ENCODE measurements at places on chromosomes 2 and 18. TPM values are rescaled to one million over a fixed set of nuclear protein-coding genes. Genes with fewer than 3 reads are reported as not detected.

GRCh38 chr18:77207540-77207939, 42.1 kb upstream of the GALR1 start:
- DNase-seq = peak; percentile 47

GRCh38 chr2:181992776-181993175, 7.1 kb downstream of the PPP1R1C start:
- no peak for DNase-seq

RNF144A gene
- total RNA-seq = 89.6 TPM

GRCh38 chr2:104790100-104790811, 63.7 kb upstream of the POU3F3 start:
- no peak for DNase-seq

APOB gene
- total RNA-seq = not detected

GRCh38 chr18:7104649-7105048, 12.9 kb downstream of the LAMA1 start:
- no peak for DNase-seq

PLEKHM3 gene
- total RNA-seq = 6.7 TPM

DNA sequence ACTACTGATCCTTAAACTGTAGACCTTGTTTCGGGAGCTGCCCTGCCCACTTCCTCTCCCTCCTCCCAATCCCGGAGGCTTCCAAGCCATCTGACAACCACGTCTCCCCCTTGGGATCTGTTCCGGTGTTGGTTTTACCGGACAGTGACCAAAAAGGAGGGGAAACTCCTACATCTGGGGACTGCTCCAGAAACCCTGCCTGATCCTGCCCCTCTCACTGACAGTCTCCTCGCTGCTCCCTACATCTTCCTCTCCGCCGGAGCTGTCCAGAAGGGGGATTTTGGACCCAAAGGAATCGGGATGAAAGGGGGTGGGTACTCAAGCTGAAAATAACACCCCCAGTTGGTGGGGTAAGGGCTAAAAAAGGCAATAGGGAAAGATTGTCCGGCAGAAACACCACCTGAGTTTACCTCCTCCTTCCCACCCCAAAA, 1.5 kb downstream of the INO80D start:
- DNase-seq = peak; percentile 19

- no peak for DNase-seq
Measured at GRCh38 chr2:212596276-212596675, 57.7 kb upstream of the ERBB4 start.

DNA sequence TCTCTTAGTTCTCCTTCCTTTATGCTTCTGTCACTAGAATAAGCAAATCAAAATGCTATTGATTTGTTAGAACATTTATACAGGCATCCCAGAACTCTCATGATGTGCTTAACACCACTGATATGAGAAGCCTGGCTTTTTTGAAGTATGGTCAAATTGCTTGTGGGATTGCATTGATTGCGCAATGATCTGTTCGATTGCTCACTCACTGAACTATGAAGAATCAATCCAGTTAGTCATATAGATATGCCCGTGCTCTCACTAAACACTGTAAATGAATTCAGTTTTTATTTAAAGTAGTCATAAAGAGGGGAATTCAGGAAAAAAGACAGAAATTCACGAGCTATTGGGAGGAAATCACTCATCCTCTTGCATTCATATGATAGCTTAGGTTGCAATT, 1237.8 kb downstream of the SUCLG1 start:
- no peak for DNase-seq

GRCh38 chr2:171404261-171404660, 29.5 kb downstream of the METTL8 start:
- no peak for DNase-seq

GRCh38 chr18:31102025-31102684, at the start of gene DSC2:
Gene DSC2 (minus strand): TSS chr18:31102421. CDS start chr18:31101971, 450 bp downstream.
- DNase-seq = no peak

- DNase-seq = no peak
Measured at GRCh38 chr2:162732946-162733698, 105.4 kb downstream of the KCNH7 start.

GPR39 gene
- not detected for total RNA-seq

MALL gene
- 0.19 TPM for total RNA-seq

CDK15 gene
- not detected for total RNA-seq

GRCh38 chr2:157324331-157324843, 1.2 kb downstream of the ERMN start:
- no peak for DNase-seq

KYNU gene
- total RNA-seq = not detected

DNA sequence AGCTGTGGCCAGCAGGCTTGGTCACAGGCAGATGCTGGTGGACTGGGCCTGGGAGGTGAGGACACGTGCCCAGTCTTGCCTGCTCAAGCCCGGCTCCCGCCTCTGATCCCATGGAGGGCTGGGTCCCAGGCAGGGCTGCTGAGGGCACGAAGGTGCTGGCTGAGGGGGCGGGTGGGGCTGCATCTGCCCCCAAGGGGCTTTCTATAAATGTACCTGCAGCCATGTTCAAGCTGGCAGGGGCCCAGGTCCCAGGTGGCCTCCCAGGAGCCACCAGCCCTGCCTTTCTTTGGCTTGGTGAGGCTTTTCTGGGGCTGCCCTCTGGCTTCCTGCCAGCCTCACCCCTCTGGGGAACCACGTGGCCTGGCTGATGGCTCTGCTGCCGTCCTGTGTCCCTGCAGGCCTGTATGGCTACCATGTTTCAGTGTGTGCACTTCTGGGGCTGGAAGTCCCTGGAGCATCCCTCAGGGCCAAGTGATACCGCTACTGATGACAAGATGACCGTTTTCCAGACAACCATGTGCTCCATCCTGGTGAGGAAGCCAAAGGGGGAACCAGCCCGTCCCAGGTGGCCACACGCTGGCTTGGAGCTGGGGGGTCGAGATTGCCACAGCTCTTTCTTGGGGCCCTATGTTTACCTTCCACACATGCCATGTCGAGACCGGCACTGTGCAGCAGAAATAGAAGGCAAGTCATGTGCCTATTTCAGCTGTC, 23.2 kb downstream of the HJURP start:
- no peak for DNase-seq

- DNase-seq = no peak
Measured at GRCh38 chr18:28669165-28669564, 492.2 kb upstream of the CDH2 start.

DNA sequence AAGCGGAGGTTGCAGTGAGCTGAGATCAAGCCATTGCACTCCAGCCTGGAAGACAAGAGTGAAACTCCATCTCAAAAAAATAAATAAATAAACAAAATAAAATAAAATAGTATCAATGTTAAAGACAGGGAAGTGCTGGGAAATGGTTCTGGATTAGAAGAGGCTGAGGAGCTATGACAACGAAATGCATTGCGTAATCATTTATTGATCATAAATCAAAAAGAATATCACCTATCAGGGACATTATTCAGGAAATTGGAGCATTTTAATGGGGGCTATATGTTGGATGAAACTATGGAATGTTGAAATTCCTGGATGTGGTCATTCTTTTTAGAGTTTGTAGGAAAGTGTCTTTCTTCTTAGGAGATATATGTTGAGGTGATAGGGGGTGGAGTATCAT, 30.9 kb upstream of the MTA3 start:
- DNase-seq = no peak

CYB5A gene
- 32.3 TPM for total RNA-seq

DNA sequence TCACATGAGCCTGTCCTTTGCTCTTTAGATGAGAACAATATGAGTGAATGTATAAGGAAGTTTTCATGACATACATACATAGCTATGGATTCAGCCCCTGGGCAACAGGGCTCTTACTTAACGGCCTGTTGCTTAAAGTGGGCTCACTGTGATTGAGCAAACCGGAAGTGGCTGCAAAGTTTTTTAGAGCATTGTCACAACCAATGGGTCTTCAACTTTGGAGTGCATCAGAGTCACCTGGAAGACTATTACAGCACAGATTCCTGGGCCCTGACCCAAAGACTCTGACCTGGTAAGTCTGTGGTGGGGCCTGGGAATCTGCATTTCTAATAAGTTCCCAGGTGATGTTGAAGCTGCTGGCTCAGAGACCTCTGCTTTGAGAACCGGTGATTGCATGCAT, 106.3 kb upstream of the SEC11C start:
- no peak for DNase-seq

- DNase-seq = no peak
Measured at GRCh38 chr2:25960920-25961319, 21.4 kb downstream of the KIF3C start.

ASIC4 gene
- total RNA-seq = not detected

DNA sequence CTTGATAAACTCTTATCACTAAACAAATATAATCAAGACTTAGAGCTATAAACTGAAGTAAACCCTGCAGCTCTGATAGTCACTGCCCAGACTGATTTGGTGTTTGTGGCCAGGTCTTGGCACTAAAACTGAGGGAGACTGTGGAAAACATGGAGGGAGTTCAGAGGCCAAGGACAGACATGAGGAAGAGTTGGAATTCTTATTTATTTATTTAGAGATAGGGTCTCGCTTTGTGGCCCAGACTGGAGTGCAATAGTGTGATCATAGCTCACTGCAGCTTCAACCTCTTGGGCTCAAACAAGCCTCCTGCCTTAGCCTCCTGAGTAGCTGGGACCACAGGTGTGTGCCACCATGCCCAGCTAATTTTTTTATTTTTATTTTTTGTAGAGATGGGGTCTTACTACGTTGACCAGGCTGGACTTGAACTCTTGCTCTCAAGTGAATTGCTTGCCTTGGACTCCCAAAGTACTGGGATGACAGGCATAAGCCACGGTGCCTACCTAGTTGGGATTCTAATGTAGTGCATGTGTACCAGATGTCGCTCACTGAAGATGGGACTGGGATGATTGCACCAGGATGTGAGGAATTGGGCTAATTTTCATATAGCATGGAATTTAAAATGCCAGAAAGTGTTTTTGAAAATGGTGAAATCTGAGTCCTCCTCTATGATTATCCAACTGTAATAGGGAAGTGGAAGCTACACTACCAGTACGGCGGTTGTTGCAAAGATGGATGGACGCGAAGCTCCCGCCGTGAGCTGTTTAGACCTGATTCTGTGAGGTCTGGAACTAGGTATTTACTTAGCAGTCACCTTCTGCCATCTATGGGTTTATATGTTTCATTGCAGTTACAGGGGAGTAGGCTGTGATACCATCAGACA, 52.7 kb upstream of the CTLA4 start:
- peak; percentile 62 for DNase-seq

IKZF2 gene
- total RNA-seq = 5.1 TPM

DNA sequence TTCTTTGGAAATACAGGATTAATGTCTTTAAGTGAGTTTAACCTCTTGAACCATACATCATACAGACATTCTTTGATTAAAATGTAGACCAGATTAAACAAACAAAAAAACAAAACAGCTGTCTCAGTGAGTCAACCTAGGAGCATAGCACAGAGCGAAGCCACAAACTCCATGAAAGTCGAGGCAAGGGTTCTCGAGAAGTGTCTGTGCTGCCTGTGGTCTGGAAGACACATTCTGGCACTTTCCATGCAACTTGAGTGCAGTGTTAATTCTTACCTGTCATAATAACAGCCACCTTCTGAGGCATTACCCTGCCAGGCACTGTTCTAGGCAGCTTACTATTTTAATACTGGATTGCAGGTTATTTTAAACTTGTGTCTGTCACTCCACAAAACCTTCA, 435.5 kb upstream of the MMADHC start:
- peak; percentile 39 for DNase-seq

DNA sequence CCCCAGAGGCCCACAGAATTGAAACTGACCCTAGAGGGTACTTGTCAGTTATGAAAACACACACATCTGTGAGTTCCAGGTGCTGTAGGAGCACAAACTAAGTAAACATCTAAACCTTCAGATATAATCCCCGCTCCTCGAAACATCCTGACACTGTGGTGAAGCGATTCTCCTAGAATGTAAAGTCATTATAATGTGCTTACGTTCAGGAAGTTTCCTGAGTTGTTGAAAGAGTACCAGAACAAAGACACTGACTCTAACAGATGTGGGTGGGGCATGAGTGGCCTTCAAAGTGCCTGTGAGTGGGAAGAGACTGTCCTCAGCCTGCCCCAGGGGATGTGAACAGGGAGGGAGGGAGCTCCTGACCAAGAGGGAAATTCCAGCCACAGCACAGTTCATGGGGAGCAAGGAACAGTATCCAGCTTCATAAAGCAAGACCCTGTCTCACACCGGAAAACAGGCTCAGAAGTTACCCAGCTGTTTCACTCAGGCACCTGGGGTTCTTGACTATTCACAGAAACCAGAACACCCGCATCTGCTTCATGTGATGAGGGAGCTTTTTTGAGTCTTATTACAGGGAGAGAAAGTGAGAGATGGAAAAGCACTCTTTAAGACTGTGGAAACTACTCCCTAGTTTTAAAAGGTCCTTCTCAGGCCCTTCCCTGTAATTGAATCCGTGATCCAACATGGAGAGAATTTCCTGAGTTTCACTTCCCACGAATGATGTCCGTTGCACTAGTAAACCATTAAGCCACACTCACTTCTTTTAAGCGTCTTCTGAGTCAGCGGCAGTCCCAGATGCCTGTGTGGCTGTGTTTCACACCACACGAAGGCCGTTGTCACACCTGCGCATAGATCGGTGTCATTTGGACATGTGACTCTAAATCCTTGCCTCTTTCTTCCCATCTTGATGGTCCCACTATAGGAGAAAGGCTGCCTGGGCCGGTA, 88.6 kb upstream of the EML6 start:
- DNase-seq = peak; percentile 21

DNA sequence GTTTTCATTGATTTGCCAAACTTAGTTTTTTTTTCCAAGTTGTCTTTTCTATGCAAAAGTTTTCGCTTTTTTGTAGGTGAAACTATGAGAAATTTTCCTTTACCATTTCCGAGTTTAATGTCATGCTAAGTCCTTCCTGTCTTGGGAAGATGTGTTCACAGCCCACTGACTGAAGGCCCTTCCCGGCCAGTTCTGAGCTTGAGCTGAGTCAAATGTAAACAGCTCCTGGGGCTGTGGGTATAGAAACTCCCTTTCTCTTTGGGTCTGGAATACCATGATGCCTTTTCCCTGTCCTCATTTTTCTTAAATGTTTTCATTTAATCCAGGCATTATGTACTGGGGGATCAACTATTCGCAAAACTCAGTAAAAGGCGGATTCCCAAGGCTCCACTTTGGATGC, 69.8 kb upstream of the IL1R1 start:
- DNase-seq = no peak

All from activated CD4-positive, alpha-beta T cell treated with anti-CD3 and anti-CD28 coated beads, Interleukin-2, amount 10 ng/mL, durations not matched to agents 7 days and 5 days (primary cell).